ENCODE measurements at places on chromosomes 5 and 9.
A peak's percentile ranks its signal among the peaks of the same experiment; 100 is the strongest.

DNA sequence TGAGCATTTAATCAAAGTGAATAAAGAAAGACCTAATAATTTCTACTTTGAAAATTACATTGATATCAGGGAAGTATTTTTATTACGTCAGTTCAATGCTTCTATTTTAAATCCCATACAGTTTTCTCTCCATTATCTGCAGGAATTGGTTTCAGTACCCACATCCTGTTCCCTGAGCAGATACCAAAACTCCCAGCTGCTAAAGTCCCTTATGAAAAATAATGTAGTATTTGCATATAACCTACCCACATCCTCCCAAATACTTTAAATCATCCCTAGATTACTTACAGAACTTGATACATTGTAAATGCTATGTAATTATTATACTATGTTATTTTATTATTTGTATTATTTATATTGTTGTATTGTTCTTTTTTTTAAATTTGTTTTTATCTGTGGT, 125.4 kb upstream of the MINAR2 start:
- DNase-seq = no peak

DNA sequence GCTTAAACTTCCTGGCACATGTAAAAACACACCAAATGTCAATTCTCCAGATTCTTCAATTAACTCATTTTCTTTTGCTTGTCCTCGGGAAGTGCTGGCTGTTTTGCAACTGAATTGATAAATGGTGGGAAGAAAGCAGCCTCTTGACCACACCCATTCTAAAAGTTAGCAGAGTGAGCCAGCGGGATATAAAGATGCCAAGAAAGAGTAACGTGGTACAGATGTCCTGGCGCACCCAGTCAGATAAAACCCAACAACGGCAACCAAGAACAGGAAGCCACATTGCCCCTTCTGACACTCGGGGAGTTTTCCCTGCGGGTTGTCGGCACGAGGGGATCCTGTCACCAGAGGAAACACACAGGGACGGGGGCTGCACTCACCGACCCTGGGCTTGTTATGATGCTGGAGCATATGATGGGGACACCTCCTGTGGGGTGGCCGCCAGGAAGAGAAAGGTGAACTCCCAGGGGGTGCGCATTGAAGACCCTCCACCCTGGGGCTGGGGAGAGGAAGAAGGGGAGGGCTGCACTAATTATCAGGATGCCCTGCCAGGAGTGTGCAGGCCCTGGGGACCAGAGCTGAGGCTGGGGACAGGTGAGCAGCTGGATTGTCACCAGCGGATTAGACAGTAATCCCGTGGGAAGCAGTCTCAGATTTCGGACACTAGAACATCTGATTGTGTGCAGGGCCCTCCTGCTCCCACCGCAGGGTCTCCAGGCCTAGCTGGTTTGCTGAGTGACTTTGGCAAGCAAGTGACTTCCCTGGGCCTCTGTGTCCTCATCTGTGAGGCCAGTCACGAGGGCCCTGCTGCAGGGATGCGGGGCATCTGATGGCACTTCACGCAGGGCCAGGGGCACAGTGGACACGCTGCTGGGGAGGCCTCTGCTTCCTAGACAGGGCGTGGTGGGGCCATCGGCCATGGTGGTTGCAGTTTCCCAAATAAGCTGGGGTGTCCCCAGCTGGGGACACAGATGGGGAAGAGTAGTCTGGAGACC, 59.2 kb downstream of the CRB2 start:
- DNase-seq = no peak

GRCh38 chr5:150143350-150144245, 12.0 kb downstream of the PDGFRB start:
- no peak for DNase-seq

GRCh38 chr9:14992516-14992915, 82.3 kb upstream of the FREM1 start:
- DNase-seq = no peak

- DNase-seq = no peak
Measured at GRCh38 chr9:77648234-77649108, at the start of gene GNA14. Gene GNA14, minus strand, starts transcription at chr9:77648322. Its CDS starts 529 bp downstream, at chr9:77647793.

DNA sequence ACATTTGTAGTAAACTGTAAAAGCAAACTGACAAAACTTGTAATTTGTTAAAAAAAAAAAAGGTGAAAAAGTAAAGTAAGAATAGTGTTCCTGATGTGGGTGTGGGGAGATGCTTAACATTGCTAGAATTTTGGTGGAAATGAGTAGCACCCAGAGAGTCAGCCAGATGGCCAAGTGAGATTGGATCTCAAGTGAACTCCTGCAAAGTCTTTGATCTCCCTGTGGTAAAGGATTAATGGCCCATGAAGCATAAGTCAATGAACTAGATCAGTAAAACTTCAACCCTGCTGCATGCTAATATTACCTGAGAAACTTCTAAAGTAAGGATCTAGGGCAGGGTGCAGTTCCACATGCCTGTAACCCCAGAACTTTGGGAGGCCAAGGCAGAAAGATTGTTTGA, 19.0 kb upstream of the FAM169A start:
- peak; percentile 29 for DNase-seq

- DNase-seq = no peak
Measured at GRCh38 chr5:76804266-76804665, 14.6 kb upstream of the F2RL1 start.

DNA sequence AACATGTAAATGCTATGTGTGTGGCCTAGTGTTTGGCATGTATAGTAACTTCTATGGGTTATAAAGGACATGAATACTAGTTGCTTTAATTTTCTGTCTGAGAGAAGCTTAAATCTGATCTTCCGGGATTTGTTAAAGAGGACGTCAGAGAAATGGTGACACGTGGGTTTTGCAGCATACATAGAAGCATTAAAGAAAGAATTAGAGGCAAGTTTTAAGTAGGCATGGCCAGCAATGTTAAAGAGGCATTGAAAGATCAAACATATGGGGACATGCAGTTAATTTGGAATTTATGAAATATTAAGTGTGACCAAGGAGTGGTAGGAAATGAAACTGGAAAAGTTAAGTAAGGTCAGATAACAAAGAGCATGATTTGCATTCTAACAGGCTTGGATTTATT, 311.4 kb upstream of the RIOK2 start:
- DNase-seq = no peak

- DNase-seq = no peak
Measured at GRCh38 chr9:94821098-94821887, 94.8 kb downstream of the AOPEP start.

DNA sequence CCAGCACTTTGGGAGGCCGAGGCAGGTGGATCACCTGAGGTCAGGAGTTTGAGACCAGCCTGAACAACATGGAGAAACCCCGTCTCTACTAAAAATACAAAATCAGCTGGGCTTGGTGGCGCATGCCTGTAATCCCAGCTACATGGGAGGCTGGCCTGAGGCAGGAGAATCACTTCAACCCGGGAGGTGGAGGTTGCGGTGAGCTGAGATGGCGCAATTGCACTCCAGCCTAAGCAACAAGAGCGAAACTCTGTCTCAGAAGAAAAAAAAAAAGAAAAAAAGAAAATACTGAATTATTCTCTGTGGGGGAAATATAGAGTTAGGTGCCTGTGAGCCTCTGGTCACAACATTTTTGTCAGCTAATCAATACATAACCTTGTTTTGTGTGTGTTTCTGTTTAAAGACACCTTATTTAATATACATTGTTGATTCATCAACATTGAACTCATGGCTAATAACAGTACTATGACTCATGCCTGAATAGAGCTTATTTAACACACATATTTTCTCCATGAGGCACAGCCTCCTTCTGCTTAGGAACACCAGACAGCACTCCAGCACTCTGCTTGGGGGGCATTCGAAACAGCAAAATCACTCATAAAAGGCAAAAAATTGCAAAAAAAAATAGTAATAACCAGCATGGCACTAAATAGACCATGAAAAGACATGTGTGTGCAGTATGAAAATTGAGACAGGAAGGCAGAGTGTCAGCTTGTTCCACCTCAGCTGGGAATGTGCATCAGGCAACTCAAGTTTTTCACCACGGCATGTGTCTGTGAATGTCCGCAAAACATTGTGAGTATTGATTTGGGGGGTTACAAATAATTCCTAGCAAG, at the start of gene IL31RA:
TSS of gene IL31RA (plus strand) at position 519 of the 836 bp plus-strand sequence. CDS start at position 733, 214 bp downstream.
- no peak for DNase-seq

DNA sequence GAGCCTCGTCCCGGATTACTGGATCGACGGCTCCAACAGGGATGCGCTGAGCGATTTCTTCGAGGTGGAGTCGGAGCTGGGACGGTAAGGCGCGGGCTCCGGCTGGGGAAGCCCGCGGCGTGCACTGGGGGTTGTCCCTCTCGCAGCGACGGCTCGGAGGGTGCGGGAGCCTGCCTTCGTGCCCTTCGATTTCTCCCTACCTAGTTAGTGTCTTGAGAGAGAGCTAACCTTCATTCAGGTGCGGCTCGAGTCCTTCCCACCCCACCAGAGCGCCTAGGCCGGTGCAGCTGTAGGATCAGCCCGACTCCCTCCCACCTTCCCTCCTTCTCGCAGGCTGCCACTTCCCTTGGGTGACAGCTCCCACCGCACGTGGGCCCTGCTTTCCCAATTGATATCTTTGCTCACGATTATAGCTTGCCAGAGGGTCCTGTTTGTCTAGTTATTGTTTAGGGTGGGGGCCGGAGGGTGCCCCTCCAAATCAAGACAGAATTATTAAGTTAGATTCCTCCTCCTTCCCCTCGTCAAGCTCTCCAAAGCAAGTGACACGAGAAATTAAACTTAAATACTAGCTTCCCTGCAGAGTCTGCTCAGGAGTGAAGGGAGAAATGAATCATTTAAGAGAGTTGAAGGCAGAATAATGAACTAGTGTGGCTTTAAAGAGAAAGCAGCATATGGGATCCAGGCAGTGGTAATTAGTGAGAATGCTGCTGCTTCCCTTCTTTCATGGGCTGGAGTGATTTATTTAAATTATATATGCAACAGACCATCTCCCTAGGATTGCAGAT, 569 bp downstream of the CAMK4 start:
- no peak for DNase-seq

DNA sequence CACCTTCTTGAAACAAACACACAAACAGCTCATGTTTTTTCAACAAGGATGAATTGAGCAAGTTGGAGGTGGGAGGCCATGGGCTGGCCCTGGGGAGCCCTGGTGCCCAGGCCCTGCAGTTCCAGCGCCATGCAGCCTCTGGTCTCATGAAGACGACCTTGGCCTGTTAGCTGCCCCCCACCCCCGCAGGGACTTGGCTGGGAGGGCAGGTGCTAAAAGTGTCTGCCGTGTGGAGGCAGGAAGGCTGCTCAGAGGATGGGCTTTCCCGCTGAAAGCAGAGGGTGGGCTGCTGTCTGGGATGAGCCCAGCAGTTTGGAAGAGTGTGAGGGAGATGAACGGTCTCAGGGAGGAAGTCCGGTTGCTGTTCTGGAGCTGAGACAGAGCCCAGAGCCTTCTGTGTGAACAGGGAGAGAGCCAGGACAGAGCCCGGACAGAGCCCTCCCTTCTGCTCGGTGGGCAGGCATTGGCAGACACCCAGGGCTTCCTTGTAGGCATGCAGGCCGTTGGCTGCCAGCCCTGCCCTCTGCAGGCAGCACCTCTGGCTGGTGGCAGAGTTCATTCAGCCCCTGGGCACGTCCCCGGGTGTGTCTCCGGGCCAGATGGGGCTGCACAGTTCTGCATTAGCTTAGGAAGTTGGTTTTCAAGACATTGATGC, 18.7 kb downstream of the ROPN1L start:
- peak; percentile 64 for DNase-seq

- no peak for DNase-seq
Measured at GRCh38 chr5:77853353-77853907, 77.3 kb upstream of the TBCA start.

DNA sequence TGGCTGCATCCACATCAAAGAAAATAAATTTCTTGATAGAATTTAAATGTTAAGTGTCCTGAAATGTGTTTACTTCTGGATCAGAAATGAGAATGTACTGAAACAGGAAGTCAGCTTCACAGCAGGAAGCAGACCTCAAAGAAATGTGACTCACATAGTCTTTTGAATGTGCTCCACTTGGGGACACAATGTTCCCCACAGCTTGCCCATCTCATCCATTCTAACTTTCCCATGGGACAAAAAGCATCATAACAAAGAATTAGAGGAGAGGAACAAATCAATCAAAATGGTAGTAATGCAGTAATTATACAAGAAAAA, 85.7 kb downstream of the GRAMD2B start:
- DNase-seq = no peak

GRCh38 chr9:83379045-83379444, 159.2 kb downstream of the FRMD3 start:
- no peak for DNase-seq

DNA sequence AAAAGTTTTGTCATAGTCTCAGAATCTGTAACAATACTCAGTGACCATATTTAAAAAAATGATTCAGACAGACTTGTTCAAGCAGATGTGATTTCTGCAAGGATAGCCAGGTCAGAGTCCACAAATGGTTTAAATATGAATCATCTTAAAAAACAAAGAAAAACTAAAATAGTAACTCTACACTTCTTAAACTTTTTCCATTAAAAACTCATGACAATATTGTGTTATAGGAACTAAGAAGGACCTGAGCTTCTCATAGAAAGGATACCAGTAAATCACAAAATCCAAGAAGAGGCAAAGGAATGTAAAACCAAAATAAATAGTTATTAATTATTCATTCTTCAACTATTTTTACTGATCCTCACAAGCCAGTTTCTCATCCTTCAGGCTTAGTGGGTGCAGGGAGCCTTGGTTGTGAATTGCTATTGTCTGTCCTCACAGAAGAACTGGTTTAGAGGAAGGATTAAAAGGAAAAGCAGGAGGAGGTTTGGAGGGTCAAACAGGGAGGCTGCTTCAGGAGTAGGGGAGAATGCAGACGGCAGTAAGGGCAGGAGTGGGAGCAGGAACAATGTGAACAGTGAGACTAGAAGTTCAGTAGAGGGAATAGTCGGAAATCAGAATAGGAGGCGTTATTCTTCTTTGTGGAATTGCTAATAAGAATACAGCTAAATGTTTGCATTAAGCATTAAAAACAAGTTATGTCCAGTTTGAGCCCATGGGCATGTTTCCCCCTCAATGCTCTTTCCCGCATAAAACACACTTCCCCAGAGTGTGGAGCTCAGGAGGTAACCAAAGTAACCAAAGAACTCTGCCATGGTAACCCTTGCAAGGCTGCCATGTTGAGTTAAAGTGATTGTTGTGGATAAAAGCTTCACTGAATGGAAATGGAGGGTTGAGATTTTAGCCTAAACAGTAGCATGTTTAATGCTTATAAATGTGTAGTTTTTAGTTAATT, 110.7 kb downstream of the CCDC192 start:
- no peak for DNase-seq

DNA sequence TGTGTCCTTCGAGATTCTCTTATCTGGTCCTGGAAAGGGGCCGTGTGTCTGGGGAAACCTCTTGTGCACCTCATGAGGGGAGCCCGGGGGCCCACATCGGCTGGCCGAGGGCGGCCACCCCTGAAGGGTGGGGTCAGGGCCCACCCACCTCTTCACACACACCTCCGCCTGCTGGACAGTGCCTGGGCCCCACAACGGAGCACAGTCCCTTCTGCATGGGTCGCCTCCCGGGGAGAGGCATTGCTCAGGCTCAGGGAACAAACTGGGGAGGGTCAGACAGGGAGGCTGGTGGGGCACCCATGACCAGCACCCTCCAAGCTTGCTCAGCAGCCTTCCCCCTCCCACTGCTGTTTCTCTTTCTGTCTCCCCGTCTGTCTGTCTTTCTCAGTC, 1.3 kb upstream of the LRRC14B start:
- no peak for DNase-seq

GRCh38 chr5:6322163-6322713, 56.1 kb downstream of the MED10 start:
- DNase-seq = no peak
